ENCODE measurements at places on chromosomes 2 and 18.

DNA sequence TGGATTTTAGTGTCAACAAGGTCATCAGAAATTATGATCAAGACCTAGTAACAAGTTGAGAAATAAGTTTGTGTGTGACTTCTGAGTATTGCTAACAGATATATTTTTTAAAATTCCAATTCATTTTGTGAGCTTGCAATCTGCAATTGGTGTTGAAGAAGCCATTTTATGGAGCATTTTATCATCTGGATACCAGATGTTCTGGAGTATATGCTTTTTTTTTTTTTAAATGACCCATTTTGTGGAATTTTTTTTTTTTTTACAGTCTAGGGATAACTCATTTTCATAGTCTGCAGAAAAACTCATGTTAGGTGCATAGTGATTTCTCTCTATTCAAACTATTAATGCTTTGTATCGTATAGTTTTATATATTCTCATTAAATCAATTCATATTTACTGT lies 12.6 kb downstream of the QPCT start:
- no peak for DNase-seq

DNA sequence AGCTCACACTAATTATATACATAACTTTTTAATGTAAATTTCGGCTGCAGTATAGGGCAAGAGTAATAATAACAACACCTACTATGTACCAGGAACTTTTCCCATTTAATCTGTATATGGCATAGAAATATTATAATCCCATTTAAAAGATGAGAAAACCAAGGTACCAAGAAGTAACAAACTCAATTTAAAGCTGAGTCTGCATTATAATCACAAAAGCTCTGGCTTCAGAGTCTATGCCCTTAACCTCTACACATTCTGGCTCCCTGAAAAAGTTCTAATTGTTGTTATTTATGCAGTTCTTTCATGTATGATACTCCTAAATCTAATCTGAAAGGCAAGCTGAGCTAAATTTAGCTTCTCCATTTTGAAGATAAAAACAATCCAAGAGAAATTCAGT lies 1675.1 kb upstream of the NXPH2 start:
- no peak for DNase-seq

DNA sequence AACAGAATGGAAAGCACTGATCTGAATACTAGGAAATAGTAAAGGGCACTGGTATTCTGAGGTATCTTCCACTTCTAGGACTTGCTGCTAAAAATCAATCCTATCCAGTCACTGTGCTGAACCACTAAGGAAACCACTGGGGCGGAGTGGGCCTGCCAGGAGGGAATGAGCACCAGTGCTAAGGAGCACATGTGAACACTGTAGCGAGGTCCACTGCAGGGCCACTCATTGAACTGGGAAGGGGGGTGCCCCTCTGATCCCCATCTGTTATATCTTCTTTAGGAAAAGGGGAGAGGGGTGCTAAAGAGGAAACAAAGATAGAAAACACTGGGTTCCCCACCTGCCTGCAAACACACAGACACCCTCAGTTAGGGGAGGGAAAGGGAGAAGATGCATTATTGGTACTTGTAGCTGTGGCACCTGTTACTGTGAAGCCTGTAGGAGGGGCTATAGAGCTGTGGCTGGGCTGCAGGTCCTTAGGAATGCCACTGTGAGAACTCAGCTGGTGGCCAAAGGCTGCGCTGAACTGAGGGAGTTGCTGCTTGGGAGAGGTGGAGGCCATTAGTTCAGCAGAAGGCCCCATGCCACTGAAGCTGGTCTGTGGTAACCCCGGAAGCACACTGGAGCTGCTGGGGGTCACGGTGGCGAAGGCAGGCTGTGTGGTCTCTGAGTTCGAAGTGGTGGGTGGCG lies 81.8 kb downstream of the INO80D start:
- DNase-seq: no peak

DNA sequence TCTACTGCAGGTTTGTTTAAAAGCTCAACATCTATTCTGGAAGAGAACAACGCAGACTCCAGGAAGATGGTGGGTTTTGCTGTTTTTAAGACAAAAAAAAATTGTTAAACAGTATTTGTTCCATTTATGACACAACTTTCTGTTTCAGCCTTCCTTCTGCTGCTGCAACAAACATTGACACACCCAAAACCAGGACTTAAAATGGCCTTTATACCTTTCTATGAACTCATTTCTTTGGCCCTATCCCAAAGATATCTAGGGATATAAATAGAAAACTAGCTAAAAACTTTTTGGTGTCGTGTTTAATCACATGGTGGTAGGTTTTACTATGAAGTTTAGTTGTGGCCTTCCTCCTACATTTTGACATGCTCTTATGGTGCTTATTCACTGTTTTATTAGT lies 964 bp upstream of the GALNT3 start:
- DNase-seq: no peak

DNA sequence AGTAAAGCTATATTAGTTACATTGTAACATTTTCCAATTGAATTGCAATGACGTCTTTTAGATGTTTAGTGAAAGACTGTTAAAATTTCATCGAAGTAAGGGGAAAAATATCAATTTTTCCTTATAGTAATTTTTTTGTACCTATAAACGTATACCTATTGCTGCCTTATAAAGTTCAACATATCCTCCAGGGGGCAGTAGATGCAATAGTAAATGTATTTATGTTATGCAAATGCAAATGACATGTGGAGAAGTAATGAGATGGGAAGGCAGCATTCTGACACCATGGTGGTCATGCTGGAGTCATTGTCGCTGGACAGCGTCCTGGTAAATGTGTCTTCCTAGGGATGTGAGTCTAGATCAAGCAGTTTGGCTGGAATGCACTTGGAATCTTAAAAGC lies 38.7 kb downstream of the MSTN start:
- DNase-seq: peak; percentile 23

- peak; percentile 66 for DNase-seq
Measured at GRCh38 chr2:177551989-177552421, 159.4 kb downstream of the AGPS start.

- no peak for DNase-seq
Measured at GRCh38 chr2:218031771-218032257, 29.0 kb upstream of the TNS1 start.

DNA sequence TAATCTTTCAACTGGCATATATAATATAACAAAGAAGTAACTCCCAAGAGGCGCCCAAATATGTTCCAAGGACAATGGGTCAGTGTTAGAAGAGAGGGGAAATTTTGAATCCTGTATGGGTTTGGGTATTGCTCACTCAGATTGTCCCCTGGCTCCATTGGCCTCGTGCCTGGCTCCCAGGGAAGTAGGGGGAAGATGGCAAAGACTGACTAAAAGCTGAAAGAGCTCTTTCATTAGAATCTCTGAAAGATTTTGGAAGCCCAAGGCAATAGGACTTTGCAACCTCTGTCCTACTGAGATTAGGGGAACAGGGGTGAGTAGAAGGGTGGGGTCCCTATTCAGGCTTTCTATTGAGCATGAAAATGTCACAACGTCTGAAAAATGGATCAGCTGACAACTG lies 1272.8 kb upstream of the ZEB2 start:
- DNase-seq: no peak

DNA sequence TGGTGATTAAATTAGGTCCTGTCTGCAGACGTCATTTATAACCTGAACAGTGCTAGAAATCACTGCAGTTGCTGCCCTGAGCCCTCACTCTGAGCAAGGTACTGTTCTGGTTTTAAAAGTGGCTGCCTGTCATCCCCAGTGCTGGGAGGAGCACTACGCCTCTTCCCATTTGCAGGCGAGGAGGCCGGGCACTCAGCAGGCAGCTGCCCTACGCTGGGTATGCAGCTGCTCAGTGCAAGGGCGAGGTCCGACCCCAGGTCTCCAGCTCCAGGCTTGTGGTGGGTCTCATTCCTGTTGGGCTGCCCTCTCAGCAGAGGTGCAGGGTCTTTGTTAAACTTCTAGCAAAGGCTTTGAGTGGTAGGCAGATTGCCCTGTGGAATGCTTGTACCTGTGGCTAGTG lies 15.7 kb downstream of the CNDP2 start:
- no peak for DNase-seq

- no peak for DNase-seq
Measured at GRCh38 chr2:191901031-191901430, 54.1 kb upstream of the CAVIN2 start.

DNA sequence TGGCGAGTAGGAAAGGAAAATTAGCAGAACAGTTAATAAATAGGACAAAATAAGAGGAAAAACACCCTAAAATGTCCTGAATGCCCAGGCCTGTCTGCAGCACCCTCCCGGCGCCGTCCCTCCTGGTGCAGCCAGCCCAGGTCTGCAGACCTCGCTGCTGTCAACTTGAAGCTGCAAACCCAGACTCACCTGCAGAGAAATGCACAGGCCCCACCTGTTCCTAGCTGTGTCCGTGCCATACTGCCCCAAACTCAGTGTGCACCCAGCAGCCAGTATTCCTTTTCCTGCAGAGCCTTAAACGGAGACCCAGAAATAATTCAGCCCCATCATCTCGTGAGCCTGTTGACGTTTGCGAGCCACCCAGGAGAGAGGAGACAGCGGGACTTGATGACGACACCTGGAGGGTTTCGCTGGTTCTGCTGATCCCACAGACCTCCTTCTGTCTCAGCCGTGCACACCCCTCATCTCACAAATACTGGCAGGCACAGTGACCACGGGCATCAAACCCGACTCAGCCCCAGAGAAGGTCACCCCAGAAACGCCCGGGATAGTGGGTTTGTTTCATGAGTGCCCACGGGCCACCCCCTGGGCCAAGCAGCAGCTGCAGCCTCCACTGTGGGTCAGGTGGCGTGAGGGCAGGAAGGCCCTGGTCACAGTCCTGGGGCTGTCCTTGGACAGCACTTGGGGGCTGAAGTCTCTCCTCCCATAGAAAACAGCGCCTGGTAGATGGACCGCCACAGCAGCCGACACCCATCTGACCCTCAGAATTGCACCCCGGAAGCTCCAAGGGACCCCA lies 239.5 kb upstream of the SALL3 start:
- no peak for DNase-seq

DNA sequence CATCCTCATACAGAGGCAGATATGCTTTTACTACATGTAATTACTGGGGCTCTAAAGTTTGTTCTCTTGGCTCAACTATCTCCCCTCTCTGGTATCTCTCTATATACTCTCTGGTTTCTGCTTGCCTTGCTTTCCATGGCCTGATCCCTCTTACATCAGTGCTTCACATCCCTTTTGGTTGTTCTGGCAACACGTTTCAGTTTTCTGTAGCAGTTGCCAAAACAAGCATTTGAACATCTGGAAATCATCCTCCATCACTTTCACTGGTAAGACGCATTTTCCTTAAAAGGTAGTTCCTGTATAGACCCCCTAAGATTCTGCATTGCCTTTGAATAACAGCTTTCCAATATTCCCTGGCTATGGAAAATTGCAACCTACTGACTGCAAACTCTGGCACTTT lies 25.9 kb downstream of the COL5A2 start:
- DNase-seq: no peak

GRCh38 chr2:12116228-12116750 lies 369.9 kb downstream of the LPIN1 start:
- DNase-seq: no peak

GRCh38 chr2:51697095-51697494 lies 665.2 kb upstream of the NRXN1 start:
- no peak for DNase-seq

- DNase-seq: no peak
Measured at GRCh38 chr18:35067454-35067853, 26.2 kb downstream of the MAPRE2 start.

DNA sequence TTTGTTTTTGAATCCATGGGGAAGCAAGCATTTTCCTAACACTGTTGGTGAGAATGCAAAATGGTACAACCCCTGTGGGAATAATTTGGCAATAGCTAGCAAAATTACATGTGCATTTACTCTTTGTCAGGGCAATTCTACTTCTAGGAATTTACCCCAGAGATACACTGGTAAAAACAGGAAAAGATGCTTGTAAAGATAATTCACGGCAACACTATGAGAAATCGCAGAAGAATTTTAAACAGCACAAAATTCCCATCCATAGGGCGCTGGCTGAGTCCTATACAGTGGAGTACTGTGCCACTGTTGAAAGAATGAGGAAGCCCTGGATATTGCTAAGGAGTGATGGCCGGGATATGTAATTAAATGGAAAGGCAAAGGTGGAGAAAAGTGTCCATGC lies 75.8 kb downstream of the DGKD start:
- no peak for DNase-seq

- DNase-seq: no peak
Measured at GRCh38 chr18:62632788-62633455, 82.4 kb upstream of the PHLPP1 start.

GRCh38 chr2:25421820-25422411 lies 80.2 kb upstream of the DNMT3A start:
- no peak for DNase-seq

- DNase-seq: no peak
Measured at GRCh38 chr18:28041366-28041765, 135.6 kb downstream of the CDH2 start.

- no peak for DNase-seq
Measured at GRCh38 chr2:88614497-88615157, 12.6 kb downstream of the EIF2AK3 start.

GRCh38 chr2:2178921-2179320 lies 152.2 kb downstream of the MYT1L start:
- DNase-seq: no peak

GRCh38 chr2:201957091-201957490 lies 76.6 kb upstream of the FZD7 start:
- DNase-seq: no peak

- DNase-seq: no peak
Measured at GRCh38 chr2:48753228-48753627, 2.3 kb downstream of the LHCGR start.

GRCh38 chr2:54360055-54360792 lies 95.9 kb upstream of the SPTBN1 start:
- DNase-seq: no peak

DNA sequence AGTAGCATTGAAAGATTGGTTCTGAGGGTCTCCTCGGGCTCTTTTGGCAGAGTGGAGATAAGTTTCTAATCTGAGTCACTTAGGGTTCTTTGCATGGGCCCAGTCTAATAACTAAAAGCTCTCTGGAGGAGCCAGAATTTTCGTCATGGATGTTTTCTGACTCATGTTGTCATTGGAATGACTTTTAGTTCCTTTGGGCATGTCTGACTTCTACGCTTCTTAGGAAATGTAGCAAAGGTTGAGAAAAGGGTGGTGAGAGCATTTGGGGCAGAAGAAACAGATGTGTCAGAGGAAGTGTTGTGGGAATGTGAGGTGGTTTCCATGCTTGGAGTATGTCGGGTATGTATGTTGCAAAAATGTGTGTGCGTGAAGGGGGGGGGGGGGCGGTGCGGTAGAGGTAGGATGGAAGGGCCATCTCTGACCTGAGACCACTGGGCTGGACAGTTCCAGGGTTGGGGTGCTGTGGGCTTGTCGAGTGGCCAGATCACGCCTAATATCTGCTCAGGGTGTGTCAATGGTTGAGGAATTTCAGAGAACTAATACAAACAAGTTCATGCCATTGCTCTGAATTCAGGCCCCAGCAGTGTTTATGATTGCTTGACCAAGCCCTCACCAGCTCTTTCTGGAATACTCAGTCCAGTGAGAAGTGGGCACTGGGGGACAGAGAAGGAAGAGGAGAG lies 26.9 kb downstream of the KLHL29 start:
- no peak for DNase-seq

- no peak for DNase-seq
Measured at GRCh38 chr2:62706721-62707521, 1.4 kb downstream of the EHBP1 start.

GRCh38 chr18:62950246-62950645 lies 234.9 kb downstream of the PHLPP1 start:
- no peak for DNase-seq
